ENCODE measurements at places on chromosomes 11 and 22.

DNA sequence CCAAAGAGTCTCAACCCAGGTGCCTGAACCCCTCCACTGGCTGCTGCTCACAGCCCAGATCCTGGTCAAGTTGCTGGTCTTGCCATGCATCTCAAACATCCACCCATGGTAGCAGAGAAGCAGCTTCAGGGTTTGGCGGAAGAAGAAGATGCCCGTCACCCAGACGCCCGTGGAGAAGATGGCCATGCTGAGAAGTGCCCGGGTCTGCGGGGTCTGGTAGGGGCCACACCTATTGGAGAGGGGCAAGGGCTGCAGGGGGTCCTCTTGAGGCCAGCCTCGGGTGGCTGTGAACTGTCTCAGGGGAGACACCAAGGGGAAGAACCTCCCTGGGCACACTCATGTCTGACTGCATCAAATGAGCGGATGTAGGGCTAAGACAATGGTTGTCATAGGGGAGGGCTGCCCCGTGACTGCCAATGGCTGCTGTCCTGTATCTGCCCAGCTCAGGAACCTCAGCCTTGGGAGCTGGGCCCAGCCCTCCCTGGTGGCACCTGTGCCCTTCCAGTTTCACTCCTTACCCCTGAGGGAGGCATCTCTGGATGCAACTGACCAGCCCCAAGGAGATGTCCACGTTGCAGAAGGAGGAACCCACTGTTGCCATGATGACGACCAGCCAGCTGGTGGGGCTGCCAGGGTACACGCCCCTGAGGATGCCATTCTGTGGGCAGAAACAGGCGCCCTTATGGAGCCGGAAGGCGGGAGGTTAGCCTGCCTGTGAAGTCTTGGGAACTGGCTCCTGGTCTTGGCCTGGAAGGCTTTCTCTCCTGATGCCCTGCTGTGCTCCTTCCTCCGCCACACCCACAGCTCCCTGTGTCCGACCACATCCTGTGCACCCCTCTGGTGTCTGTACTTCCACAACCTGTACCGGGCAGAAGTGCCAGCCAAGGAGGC is 1.2 kb downstream of the CPT1B start:
- DNase-seq, result no peak

GRCh38 chr11:70367071-70367470 is 31.3 kb upstream of the CTTN start:
- DNase-seq, result no peak

DNA sequence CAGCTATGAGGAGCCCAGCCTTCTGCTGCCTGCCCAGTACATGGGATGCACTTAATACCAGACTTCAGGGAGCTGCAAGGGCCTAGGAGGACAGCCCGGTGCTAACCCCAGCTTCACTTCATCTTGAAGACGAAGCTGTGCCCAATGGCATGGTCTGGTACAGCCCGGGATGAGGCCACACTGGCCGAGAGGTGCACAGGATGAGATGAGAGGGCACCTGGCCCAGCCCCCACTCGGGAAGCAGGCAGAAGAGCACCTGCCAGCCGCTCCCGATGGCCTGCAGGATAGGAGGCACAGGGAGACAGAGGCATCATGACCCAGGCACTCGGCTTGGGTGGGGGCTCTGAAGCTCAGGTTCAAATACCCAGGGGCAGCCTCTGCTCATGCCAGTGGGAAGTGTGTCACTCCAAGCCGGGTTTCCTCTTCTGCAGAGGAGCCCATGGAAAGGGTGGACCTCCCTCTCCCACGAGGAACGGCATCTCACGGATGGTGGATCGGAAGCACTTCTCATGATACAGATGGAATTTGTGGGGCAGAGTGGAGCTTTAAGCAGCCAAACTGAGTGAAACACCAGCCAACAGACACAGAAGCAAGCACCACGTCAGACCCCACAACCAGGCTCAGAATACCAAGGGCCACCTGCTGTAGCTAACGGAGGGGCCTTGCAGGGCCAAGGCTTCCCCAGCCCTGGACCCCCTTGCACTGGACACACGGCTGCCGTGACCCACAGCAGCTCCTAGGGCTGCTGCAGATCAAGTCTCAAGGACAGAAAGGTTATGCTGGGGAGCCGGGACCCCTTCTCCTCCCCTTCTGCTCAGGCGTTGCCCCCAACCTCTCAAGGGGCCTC is 875.2 kb downstream of the BRD1 start:
- DNase-seq, result no peak

DNA sequence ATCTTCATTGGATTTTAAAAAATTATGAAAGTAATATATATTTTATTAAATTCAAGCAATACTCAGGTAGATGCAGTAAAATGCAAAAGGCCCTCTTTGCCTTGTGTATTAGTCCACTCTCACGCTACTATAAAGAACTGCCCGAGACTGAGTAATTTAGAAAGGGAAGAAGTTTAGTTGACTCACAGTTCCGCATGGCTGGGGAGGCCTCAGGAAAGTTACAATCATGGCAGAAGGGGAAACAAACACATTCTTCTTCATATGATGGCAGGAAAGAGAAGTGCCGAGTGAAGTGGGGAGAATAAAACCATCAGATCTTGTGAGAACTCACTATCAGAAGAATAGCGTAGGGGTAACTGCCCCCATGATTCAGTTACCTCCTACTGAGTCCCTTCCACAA is 130.8 kb downstream of the HIPK3 start:
- no peak for DNase-seq

DNA sequence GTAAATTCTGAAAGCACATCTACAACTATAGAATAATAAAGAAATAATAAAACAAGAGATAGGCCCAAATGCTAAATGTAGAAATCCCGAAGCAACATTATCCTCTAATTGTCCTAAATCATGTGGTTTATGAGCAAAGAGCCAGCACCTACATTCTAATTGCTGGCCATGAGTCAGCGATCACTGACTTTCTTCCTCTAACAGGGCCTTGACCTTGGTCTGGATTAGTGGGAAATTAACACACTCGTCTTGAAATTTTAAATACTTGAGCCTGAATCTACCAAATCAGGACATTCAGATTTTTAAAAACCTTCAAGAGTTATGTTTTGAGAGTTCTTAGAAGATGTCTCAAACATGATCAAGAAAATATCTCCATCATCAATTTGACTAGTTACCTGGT is 727.6 kb downstream of the METTL15 start:
- DNase-seq, result no peak

DNA sequence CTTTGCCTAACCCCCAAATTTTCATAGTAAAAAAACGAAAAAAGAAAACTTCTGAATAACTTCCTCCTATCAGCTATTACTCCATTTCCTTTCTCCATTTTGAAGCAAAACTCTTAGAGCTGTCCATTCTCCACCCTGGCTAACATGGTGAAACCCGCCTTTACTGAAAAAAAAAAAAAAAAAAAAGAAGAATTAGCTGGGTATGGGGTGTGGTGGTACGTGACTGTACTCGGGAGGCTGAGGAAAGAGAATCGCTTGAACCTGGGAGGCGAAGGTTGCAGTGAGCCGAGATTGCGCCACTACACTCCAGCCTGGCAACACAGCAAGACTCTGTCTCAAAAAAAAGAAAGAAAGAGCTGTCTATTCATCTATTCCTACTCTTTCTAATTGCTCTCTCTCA is 11.3 kb upstream of the NXF1 start:
- DNase-seq, result no peak

DNA sequence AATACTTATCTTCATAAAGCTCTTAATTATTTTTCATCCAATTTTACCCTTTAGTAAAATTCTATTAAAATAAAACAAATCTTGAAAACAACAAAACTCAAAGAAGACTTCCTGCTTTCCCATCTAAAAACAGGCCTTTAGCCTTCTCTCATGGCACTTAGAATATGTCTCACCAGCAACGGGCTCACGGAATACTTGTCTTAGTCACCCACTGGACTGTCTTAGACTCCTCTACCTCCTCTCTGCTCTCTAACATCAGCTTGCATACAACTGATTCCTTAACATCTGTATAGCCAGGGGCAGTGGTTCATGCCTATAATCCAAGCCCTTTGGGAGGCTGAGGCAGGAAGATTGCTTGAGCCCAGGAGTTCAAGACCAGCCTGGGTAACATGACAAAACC is 13.7 kb downstream of the HPS5 start:
- DNase-seq, result no peak

- DNase-seq, result no peak
Measured at GRCh38 chr11:20459865-20460264, 72.3 kb downstream of the PRMT3 start.

DNA sequence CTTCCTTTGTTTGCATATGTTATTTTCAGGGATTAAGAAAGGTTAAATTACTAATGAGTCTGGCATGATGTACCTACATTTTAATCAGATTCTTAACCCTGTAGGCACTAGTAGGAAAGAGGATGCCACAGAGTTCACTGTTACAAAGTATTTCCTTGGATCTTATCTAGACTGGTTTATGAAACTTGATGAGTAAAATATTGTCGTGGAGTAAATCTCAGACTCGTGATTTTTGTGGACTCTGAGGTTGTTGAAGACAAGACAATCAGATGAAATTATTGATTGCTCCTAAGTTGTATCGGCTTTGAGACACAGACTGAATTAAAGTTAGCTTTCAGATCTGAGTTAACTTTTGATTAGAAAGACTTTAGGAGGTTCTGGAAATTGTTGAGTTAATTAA is 6.0 kb downstream of the KMT2A start:
- no peak for DNase-seq

DNA sequence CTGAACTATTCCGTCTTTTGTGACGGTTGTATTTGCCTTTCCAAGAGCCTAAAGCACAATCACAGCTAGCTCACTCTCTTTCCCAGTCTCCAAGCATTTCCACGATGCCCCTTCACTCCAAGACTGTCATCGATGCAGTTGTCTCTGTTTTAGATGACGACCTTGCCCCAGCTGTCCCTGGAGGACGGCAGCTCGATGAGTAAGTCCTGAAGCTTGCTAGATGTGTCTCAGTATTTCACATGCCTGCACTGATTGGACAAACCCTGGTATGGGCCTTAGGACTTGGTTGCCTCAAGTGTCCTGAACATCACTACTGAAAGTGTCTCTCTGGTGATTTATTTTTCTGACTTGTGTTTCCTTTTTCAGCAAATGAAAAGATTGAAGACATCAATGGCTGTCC is 129.9 kb downstream of the NAV2 start:
- no peak for DNase-seq

DNA sequence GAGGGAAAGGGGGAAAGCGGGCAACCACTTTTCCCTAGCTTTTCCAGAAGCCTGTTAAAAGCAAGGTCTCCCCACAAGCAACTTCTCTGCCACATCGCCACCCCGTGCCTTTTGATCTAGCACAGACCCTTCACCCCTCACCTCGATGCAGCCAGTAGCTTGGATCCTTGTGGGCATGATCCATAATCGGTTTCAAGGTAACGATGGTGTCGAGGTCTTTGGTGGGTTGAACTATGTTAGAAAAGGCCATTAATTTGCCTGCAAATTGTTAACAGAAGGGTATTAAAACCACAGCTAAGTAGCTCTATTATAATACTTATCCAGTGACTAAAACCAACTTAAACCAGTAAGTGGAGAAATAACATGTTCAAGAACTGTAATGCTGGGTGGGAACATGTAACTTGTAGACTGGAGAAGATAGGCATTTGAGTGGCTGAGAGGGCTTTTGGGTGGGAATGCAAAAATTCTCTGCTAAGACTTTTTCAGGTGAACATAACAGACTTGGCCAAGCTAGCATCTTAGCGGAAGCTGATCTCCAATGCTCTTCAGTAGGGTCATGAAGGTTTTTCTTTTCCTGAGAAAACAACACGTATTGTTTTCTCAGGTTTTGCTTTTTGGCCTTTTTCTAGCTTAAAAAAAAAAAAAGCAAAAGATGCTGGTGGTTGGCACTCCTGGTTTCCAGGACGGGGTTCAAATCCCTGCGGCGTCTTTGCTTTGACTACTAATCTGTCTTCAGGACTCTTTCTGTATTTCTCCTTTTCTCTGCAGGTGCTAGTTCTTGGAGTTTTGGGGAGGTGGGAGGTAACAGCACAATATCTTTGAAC is 6.8 kb downstream of the MALAT1 start:
- peak; percentile 18 for DNase-seq

- DNase-seq, result no peak
Measured at GRCh38 chr11:12159351-12160099, 49.1 kb downstream of the MICAL2 start.

GRCh38 chr11:126157326-126158030 is 54.0 kb downstream of the RPUSD4 start:
- DNase-seq, result no peak

- no peak for DNase-seq
Measured at GRCh38 chr11:61541598-61541997, 33.0 kb downstream of the LRRC10B start.

DNA sequence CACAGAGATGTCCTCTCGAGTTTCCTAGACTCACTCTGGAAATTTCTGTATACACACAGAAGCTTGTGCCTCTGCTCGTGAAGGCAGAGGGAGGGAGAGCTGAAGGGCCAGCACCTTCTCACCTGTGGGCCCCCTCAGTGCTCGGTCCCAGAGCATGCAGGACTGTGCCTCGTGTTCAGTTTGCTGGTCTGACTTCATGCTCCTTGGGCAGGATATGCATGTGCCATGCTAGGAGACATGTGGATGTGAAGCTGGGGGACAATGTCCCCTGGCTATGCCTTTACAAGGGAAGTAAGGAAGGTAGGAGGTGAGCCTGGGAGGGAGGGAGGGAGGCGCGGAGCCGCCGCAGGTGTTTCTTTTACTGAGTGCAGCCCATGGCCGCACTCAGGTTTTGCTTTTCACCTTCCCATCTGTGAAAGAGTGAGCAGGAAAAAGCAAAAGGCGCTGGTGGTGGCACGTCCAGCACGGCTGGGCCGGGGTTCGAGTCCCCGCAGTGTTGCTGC is 22.6 kb downstream of the NEAT1 start:
- DNase-seq, result no peak
